ENCODE measurements at places on chromosomes 16 and 17.

DNA sequence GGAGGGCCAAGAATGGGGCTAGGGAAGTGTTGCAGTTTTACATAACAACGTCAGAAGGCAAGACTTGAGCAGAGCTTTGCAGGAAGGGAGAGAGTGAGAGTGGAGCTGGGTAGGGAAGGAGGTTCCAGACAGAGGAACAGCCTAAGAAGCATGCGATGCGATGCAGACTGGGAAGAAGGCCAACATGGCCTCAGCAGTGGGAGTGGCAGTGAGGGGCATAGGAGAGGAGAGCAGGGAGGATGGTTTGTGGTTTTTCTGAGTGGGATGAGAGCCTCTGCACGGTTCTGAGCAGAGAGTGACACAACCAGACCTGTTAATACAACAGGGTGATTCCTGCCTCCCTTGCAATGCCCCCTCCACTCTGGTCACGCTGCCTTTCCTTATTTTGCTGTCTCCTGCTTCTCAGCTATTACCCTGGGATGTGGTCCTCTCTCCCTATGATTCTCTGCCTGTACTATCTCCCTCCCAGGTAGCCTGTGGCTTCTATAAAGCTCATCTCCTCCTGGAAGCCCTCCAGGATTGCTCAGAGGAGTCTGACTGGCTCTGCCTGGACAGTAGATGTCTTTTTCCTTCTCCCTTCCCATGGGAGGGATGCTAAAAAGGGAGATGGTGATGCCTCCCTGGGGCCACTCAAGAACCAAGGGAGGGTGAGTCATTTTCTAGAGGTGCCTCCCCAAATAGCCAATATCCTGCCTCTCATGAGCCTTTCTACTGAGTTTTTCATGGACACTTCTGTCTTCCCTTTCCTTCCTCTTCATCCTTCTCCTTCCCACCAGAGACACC, 38.7 kb upstream of the NGFR start:
- no peak for DNase-seq

GRCh38 chr16:80047842-80048241, 447.3 kb upstream of the MAF start:
- no peak for DNase-seq

GRCh38 chr16:29290631-29291247, 115.8 kb downstream of the NPIPB11 start:
- peak; percentile 95 for DNase-seq

- DNase-seq, result no peak
These were observed 50.0 kb downstream of the CNOT1 start for GRCh38 chr16:58579587-58579986.
